Ovary (tissue), 10 donors: ENCODE measurements at places on chromosomes 4 and X. TPM values are rescaled to one million over a fixed set of nuclear protein-coding genes. Genes with fewer than 3 reads are reported as not detected.

- DNase-seq: no peak
Observed at GRCh38 chrX:109936598-109936997, 66.3 kb upstream of the TMEM164 start.

DNA sequence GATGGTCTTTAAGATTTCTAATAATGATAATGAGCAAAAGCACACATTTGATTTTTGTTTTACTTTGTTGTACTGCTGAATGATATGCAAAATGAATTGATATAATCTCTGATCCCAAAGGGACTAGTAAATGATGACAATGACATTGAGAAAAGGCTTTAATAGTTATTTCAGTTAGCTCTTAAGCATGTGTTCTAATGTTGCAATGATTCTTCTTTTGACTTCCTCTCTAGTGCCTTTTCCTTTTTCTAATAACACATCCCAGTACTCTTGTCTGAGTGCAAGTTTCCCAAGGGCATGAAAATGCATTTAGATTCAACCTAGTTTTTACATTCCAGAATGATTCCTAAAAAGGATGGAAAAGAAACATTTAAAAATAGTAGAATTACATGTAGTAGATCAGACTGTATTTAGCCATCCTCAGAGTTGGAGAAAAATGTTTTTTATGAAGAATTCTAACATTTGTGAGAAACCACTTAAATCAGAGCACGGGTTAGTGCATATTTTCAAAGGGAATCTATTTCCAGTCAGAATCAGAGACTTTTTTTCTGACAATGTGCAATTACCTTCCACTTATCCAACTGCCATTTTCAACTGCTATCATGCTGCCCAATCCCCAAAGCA is 508.8 kb downstream of the C4orf33 start:
- no peak for DNase-seq

DNA sequence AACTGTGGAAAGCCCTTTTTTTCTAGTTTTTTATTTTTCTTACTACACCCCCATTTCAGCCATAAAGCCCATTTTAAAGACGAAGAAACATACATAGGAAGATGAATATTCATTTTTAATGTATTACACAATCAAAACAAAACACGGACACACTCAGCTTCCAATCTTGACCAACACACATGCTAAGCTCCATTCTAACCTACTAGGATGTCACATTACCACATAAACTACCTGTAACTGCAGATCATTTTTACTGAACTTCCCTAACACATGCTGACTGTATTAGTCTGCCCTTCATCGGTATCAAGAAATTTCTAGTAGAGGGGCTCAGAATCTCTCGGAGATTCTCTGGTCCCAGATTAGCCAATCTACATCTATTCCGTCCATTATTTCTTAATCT is 1.8 kb downstream of the CCNI start:
- DNase-seq: no peak

DNA sequence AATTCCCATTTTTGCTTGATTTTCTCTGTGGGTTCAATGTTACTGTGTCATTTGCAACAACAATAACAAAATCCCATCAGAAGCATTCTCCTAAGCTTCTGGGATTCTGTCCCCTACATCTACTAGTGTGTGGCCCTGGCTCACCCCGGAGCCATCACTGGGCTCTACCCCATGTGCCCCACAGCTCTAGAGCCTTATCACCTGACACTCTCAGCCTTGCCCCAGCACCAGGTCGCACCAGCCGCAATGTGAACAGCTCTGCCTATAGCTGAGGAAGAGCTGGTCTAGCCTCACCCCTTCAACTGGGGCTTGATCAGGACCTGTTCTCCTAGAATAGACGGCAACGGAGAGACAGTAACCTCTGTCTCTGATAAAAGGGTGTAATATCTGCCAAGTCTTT is 161.7 kb downstream of the SHROOM3 start:
- no peak for DNase-seq

DNA sequence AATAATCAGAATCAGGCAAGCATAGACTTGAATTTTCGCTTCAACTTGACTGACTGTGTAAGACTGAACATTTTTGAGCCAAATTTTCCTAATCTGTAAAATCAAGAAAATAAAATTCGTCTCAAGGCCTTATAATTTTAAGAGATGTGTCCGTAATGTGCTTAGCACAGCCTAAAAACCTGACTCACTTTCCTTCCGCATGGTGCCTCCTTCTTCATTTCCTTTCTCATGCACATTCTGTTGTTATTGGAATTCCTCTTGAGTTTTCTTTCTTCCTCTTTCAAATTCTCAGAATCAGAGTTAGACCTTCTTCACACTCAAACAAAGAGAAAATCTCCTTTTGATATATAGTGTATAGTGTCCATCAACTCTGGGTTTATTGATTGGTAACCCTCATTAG is 208.9 kb upstream of the SLIT2 start:
- DNase-seq: no peak

DNA sequence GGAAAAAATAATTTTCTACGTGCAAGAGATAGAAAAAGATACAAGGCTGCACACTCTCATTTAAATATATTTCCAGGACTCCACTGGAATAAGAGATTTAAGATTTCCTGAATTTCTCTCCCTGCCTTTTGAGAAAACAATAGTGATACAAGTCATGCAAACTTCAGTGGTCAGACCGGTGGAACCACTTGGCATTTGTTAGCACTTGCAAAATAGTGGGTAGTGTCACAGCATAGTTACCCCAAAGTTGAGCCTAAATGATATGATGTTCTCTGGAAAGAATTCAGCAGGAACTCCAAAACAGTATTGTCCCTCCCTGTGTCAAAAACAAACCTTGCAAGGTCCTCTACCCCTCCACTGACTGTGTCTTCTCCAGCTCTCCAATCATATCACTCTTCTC is 102.3 kb downstream of the ANKRD50 start:
- DNase-seq: no peak

The SSX1 gene
- not detected for total RNA-seq

The VSIG4 gene
- 4.4 TPM for total RNA-seq
